Peyer's patch (tissue), 4 donors: ENCODE measurements at places on chromosomes 2 and 18.

GRCh38 chr2:43040084-43040854, 186.1 kb downstream of the ZFP36L2 start:
- peak; percentile 36 for DNase-seq

DNA sequence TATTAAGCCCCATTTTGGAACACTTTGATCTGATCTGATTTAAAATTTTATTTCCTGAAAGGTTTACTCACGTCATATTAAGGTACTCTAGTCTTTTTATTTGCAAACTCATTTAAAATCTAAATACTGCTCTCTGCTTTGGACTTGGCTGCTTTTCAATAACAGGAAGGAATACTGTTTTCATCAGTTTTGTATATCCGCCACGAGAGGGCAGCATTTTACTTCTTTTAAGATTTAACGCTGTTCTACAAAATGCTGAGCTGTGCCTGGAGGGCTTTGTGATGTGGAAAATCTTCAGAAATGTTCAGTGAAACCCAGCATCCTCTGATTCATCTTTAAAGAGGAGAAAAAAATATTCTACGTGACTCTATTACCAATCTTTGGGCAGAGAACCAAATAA, 37.5 kb upstream of the SLC38A11 start:
- DNase-seq: peak; percentile 74

- DNase-seq: no peak
Measured at GRCh38 chr2:83630351-83630750, 828.7 kb downstream of the SUCLG1 start.

- DNase-seq: peak; percentile 80
Measured at GRCh38 chr2:233764264-233764663, 4.2 kb downstream of the UGT1A1 start.

DNA sequence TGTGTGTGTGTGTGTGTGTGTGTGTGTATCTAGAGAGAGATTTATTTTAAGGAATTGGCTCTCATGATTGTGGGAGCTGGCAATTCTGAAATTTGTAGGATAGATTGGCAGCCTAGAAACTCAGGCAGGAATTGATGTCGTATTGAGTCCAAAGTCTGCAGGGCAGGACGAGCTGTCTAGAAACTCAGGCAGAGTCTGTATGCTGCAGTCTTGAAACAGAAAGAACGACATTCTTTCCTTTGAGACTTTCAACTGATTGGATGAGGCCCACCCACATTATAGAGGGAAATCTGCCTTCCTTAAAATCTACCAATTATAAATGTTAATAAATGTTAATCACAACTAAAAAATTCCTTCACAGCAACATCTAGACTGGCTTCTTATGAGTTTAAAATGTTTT, 436.6 kb upstream of the FANCL start:
- no peak for DNase-seq

GRCh38 chr2:184558713-184559464, 39.4 kb upstream of the ZNF804A start:
- DNase-seq: no peak
